ENCODE measurements at places on chromosomes 11 and 22.

- no peak for DNase-seq
Observed at GRCh38 chr11:126702165-126702720, 298.3 kb downstream of the KIRREL3 start.

- DNase-seq: no peak
Observed at GRCh38 chr22:27597703-27598444, 203.7 kb downstream of the MN1 start.

DNA sequence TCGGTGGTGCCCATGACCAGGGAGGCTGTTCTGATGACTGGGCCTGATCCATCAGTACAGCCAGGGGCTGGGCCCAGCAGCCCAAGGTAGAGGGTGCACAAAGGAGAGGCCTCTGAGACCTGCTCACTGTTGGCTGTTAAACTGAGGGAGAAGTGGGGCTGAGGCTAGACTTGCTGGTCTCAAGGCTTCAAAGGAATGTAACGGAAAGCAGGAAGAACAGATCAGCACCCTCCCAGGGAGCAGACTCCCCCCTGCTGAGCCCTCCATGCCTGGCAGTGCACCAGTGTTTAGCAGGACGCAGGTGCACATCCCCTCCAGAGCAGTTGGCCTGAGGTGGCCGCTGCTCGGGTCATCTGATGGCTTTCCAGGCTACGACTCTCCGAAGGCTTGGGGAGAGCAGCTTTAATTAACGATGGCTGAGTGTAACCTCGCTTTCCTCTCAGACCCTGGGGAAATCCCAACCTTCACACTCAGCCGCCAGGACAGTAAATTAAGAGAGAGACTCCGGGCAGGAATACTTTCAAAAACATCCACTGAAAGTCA, 255.7 kb upstream of the NARS2 start:
- no peak for DNase-seq

DNA sequence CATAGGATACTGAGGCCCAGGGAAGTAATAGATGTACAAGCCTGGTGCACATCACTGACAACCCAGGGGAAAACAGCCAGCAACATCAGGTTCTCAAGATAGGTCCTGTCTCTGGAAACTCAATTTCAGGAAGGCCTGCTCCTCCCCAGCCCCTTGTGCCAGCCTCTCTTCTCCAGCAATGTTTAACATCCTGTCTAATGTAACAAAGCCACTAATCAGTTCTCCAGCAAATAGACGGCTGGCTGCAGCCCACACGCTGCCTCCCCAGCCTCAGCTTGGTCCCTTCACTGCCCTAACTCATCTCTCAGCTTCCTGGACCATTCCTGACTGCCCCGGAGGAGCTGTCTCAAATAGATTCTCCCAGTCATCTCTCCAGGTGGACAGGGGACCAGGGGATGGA, 37.8 kb downstream of the RPL27A start:
- no peak for DNase-seq

GRCh38 chr11:40885250-40885954, 574.0 kb downstream of the LRRC4C start:
- DNase-seq: no peak

- DNase-seq: no peak
Observed at GRCh38 chr11:122359081-122359571, 243.1 kb upstream of the BLID start.

DNA sequence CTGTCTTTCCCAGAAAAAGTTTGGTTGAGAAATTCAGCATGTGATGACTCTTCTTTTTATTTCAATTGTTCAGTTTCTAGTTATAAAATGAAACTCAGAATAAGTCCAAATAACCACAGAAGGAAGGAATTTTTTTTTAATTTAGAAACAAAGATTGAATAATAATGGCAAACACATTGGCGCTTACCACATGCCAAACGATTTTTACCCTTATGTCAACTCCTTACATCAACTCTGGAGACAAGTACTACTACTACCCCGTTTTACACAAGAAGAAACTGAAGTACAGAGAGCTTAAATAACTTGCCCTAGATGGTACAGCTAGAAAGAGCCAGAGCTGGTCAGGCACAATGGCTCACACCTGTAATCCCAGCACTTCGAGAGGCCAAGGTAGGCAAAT, 52.4 kb downstream of the AHNAK start:
- DNase-seq: no peak

- no peak for DNase-seq
Observed at GRCh38 chr22:24187731-24188644, 6.7 kb downstream of the SUSD2 start.

GRCh38 chr11:35040221-35040942, 98.6 kb upstream of the CD44 start:
- DNase-seq: no peak

GRCh38 chr11:32575070-32575469, 8.6 kb upstream of the EIF3M start:
- DNase-seq: no peak

GRCh38 chr11:113562576-113562975, 87.4 kb upstream of the DRD2 start:
- no peak for DNase-seq

- no peak for DNase-seq
Observed at GRCh38 chr11:79486242-79486984, 45.6 kb upstream of the TENM4 start.

GRCh38 chr11:114265122-114265878, 30.9 kb upstream of the NNMT start:
- no peak for DNase-seq

DNA sequence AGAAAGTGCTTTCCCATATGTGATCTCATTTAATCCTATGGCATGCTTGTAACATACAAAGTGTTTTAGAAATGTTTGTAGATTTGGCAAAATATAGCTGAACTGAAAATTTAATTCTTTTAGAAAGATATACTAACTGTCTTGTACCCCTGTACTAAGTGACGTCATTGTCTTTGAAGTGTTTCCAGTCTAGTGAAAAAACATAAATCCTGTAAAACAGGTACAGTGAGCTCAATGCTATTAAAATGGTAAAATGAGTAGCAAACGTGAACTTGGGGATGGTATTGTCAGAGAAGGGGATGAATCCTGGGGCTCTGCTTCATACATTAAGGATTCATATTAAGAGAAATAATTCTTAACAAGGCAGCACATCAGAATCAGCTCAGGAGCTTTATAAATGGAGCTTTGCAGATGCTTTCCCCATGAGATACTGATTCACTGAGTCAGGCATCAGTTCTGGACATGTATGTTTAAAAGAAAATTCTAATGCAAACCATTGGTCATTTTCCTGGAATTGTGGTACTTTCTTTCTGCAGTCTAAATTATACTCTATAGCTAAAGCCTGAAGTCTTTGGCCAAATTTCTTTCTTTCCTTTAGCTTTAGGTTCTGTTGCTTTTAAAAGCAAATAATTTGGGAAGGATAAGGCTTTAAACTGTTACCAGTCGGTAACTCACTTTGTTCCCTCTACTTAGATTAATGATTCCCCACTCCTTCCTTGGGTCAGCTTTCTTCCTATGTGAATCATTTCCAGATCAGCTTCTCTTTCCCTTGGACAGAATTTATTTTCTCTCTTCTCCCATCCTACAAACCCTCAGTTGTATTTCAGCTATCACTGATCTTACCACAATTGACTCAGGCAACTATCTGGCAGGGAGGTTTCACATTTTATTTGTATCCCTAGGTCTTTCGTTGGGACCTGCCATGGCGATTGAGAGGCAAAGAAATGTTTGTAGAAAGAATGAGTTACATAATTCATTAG, 57.5 kb upstream of the DDI1 start:
- DNase-seq: no peak

DNA sequence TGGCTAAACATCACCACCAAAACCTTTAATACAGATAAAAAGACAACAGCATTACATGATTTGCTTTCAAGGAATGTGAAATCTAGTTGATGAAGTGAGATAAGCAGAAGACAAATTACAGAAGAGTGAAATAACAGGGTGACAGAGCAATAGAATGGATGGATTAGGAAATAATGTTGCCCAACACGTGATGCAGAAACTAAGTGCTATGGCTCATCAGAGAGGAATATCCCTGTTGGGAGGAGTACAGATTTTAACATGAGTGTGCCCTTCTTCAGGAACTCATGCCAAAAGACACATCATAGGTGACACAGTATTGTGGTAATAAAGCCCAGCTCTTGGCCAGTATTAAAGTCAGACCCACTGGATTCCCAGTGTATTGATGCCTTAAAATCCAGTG, 176.6 kb upstream of the RAG2 start:
- DNase-seq: peak; percentile 3

DNA sequence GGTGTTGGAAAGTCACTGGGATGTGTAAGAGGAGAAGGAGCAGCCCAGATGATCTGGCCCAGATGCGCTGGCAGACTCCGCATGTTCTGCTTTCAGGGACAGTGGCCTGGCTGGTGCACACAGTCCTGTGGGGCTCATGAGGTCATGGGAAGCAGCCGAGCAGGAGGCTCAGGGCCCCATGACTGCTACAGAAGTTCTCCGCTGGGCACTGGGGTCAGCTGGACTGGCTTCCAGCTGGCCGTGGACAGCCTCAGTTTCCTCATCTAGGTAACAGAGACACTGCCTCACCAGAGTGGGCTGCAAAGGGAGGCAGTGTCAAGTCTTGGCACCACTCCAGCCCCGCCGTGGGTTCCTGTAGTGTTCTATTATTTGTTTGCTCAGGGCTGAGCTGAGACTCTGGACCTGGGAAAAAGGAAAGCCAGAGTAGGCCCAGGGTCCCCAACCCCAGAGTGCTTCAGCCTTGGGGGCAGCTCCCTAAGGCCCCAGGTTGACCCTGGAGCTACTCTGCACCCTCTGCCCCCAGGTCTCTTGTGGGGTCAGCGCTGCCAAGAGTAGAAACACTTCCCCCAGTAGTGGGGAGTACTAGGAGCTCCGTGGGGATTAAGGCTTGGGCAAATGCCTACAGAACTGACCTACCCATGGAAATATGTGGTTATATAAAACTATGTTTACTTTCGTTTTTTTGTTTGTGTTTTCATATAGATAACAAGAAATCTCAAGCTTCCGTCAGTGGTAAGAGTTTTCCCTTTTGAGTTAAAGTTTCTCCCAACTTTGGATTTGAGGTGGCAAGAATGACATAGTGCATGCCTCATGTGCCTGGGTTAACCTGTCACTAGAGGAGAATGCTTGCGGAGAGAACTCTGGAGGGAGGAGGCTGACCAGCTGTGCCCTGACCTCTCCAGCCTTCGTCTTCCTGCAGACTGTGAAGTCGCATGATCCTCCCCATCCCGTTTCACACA, 45.3 kb downstream of the MED15 start:
- no peak for DNase-seq

DNA sequence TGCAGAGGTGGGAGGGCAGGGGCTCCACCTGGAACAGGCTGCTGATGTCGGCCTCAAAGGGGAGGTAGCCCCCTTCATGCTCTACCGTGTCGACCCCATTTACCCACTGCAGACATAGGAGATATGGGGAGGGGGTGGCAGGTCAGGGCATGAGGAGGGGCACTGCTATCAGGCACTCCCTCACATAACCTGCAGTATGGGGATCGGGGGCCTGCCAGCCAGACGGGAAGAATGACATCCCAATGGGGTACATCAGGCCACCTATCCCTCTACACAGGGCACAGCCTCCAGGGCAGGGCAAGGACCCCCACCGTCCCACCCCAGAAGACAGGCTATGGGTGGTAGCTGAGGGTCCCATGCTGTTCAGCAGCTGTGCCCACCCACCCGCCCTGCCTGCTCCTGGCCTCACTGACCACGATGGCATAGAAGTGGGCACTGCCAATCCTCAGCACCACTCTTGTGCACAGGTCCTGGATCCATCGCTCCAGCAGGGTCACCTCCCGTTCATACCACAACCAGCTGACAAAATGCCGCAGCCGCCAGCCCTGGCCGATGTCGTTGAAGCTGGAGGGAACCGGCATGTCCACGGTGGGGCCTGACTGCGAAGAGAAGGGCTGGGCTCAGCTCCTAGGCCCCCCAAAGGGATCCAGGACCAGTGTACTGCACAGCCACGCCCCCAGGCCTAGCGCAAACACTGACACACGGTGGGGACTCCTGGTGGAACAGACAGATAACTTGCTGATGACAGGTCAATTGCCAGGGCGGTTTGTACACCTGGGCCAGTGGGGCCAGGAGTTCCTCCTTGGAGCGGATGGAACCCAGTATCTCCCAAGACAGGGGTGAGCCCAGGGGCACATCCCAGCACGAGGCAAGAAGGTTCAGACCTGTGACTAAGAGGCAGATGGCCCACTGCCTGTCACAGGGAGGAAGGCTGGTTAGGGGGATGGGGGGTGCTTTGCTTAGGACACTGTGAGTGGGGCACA, 24.1 kb downstream of the RGL4 start:
- DNase-seq: no peak

DNA sequence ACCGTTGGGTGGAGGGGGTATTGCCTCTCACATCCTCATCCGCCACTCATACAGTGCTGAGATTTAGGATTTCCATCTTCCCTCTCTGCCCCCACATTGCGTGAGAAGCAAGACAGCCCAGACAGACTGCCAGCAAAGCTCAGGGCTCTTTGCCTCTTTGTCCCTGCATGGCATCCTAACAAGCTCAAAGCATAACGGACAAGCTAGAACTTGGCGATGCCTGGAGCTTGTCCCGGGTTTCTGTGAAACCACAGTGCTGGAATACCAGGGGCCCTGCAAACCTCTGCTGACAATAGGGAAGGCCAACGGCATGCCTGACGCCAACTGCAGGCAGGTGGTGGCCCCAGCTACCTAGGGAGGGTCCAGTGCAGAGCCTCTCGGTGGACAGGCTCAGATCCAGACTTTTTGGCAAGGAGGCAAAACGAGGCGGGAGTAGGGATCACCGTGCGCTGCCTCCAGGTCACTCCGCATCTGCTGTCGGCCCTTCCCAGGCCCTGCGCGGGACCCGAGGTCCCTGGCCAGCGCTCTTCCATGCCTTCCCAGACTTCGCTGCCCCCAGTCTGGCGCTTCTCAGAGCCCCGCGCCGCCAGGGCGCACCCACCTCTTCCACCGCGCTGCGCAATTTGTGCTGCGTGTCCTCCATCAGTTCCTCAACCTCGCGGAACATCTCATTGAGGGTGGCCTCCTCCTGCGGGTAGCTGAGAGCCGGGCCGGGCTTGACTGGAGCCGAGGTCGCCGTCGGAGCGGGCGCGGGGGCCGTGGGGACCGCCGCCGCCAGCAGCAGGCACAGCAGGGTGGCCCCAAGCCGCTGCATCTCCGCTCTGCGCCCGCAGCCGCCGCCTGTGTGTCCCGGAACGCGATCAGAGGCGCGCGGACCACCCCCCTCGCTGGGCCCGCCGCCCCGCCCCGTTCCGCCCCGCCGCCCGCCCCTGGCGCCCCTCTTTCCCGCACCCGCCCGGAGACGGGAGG, at the start of gene DKK3:
TSS of gene DKK3 (minus strand) at position 858 of the 969 bp plus-strand sequence. CDS start at position 814, 44 bp downstream.
- no peak for DNase-seq

DNA sequence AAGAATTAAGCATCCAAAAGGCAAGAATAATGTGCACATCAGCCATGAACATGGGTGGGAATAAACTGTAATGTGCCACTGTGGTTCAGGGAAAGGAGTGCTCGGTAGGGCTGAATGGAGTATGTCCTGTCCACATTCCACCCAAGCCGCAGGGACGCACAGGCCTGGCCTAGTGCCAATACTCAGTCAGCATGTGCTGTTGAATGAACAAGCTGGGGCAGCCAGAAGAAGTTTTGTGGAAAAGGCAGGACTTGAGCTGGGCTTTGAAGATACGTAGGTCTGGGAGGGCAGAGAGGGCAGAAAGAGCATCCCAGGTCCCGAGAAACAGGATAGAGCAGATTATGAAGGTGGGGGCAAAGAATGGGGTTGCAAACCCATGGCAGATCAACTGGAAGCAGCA, 60.0 kb upstream of the PLET1 start:
- no peak for DNase-seq

Data from GOT3 (cell line).